ENCODE measurements at places on chromosomes 6 and 20.

DNA sequence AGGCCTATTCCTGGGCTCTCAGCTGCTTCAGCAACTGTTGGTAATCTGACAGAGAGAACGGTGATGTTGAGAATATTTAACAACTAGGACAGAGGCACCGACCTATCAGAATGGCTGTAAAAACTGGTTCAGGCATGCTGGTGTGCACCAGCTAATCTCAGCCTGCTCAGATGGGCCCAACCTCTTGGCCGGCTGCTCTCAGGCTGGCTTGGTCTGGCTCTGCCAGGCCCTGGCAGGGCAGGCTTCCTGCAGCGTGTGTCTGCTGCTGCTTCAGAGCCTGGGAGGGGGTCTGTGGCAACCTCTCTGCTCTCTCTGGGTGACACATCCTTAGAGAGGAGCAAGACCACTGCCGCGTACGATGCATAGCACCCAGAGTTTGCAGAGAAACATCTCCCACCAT lies 4.8 kb downstream of the SLC2A12 start:
- DNase-seq, result no peak

DNA sequence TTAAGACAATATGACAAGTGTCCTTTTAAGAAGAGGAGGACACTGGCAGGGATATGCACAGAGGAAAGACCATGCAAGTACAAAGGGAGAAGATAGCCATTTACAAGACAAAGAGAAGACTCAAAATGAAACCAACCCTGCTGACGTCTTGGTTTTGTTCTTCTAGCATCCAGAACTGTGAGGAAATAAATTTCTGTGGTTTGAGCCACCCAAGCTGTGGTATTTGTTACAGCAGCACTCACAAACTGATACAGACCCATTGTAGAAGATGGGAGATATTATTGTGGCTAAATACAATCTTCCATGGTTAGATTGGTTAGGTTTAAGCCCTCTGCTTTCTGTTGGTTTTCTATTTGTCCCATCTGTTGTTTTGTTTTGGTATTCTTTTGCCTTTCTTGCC lies 88.6 kb upstream of the SLC35F1 start:
- DNase-seq, result no peak

- DNase-seq, result no peak
These were observed 10.3 kb downstream of the KIF25 start for GRCh38 chr6:168007592-168008338.

GRCh38 chr6:43771858-43772680 lies 2.1 kb downstream of the VEGFA start:
- DNase-seq, result no peak
